ENCODE measurements at places on chromosomes 12 and 14.
A peak's percentile ranks its signal among the peaks of the same experiment; 100 is the strongest.

- no peak for DNase-seq
Measured at GRCh38 chr12:32155961-32156529, 49.4 kb downstream of the BICD1 start.

- DNase-seq, result no peak
Measured at GRCh38 chr14:92963301-92964123, 40.6 kb downstream of the CHGA start.

DNA sequence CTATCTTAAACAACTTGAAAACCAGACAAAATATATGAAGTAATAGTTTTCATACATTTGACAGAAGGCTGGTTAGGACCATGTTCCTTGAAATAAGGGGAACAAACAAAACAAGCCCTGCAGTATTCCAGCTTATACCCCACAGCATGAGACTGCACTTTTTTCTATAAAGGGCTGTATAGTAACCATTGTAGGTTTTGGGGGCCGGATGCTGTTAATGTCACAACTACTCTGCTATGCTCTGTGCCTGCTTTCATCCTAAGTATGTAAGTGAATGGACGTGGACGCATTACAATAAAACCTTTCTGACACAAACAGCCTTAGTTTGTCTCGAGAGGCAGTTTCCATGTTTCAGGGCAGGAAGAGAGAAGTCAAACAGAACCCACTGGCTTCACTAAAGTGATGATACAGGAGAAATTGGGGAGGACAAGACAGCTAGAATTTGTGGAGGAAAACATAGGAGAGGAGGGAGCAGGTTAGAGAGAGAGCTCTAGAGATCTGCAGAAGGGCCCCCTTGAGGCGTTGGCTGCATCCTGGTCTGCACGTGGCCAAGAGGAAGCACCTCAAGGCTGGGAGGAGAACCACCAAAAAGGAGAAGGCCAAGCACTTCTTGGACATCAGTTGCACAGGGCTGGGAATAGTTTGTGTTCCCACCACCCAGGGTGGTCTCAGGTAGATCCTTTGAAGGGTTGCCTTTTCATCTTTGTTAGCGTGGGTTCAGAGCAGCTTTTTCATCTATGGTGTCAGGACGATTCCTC lies 63.7 kb downstream of the TRAF3 start:
- no peak for DNase-seq

GRCh38 chr12:32248441-32249140 lies 141.9 kb downstream of the BICD1 start:
- DNase-seq, result no peak

DNA sequence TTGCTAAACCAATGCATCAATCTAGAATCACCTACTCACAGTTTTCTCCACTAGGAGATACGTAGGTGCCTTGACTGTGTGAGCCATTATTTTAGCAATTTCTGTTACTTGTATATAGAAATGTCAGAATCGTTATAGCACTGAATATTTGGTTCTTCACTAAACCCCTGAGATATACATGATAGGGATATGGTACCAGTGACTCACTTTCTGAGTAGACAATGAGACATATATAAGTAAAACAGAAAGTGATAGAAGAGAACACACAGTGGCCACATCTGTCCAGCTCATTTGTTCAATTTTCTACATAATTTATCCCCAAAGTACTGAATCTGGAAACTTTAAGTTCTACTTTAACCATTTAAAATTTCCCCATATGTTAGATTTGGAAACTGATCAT lies 1505.5 kb upstream of the TMEM132C start:
- DNase-seq, result no peak

- peak; percentile 35 for DNase-seq
Measured at GRCh38 chr12:10190558-10191388, 11.9 kb downstream of the TMEM52B start.

DNA sequence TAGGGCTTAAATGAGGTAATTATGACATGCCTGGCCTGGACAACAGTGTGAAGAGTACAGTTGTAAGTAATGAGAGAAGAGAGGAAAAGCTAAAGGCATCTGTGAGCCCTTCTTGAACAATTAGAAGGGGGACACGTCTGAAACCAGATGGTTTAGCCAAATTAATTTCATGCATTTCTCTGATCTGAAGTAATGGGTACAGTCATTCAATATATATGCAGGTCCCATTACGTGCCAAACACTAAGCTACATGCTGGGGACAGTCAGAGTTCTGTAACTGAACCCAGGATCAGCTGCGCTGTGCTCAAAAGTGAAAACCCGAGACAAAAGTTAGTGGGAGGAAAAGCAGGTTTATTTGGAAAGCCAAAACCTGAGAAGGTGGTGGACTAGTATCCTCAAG lies 207.2 kb upstream of the TMTC1 start:
- no peak for DNase-seq

GRCh38 chr12:69354556-69355187 lies 4.9 kb upstream of the YEATS4 start:
- DNase-seq, result no peak

- no peak for DNase-seq
Measured at GRCh38 chr12:68490476-68490875, 120.2 kb upstream of the RAP1B start.

GRCh38 chr14:78836777-78837176 lies 666.6 kb downstream of the NRXN3 start:
- DNase-seq, result peak; percentile 71

GRCh38 chr14:106586098-106586704 lies 1059.8 kb downstream of the TMEM121 start:
- DNase-seq, result no peak

DNA sequence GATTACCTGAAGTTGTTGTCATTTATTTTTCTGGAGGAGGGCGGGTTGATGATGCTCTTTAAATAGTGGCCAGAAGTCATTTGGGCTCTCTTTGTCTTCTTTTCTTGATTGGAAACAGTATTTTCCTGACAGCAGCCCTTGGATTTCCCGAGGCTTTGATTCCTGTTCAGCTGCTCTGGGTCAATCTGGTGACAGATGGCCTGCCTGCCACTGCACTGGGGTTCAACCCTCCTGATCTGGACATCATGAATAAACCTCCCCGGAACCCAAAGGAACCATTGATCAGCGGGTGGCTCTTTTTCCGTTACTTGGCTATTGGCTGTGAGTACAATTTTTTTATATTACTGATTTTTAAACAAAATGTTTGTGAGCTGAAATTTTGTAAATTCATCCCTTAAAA lies 60.4 kb downstream of the ANAPC7 start:
- no peak for DNase-seq

DNA sequence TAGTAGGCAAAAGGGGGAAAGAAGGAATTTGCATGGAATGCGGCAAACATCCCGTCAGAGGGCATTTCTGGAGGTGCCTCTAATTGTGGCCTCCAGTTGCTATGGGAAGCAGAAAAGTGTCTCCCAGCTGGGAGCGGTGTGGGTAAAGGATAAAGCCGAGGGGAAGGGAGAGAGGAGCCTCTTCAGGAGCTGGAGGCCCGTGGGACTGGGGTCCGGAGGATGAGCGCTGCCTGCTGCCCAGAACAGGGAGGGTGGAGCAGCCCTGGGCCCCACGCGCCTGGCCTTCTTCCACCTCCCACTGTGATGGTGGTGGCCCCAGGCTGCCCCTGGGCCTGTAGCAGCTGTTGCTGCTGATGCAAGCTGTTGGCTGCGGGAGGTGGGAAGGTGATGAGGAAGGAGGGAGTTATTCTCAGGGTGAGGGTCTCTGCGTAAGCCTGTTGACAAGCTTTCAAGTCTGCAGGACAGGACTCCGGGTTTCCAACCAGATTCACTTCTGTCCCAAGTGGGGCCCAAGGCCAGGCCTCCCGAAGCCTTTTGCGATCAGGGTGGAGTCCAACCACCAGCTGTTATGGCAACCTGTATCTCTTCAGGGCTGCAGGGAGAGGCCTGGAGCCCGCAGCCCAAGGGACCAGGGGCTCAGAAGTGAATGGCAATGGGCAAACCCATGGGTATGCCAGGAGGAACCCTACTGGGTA lies 19.1 kb upstream of the PGF start:
- peak; percentile 39 for DNase-seq

DNA sequence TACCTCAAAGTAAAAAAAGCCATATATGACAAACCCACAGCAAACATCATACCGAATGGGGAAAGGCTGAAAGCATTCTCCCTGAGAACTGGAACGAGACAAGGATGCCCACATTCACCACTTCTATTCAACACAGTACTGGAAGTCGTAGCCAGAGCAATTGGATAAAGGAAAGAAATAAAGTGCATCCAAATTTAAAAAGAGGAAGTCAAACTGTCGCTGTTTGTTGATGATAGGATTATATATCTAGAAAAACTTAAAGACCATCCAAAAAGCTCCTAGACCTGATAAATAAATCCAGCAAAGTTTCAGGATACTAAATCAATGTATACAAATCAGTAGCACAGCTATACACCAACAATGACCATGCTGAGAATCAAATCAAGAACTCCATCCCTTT lies 5.2 kb downstream of the NDUFA12 start:
- no peak for DNase-seq

DNA sequence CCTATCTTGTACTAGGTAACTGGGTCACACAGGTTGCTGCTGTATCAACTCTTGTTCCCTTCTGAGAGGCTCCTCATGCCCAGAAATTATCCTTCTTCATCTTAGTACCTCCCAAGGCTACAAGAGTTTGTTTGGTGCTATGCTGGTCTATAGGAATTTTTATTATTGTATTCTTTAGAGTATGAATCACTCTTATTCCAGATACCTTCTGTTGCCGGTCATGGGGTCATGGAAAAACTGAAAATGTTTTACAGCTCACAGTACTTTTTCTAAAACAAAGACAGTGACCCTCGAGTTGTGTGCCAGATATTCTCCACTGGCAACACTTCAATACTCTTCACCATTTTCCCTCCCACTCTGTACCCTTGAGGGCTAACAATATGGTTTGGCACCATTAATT lies 1598.0 kb upstream of the TMEM132C start:
- no peak for DNase-seq

DNA sequence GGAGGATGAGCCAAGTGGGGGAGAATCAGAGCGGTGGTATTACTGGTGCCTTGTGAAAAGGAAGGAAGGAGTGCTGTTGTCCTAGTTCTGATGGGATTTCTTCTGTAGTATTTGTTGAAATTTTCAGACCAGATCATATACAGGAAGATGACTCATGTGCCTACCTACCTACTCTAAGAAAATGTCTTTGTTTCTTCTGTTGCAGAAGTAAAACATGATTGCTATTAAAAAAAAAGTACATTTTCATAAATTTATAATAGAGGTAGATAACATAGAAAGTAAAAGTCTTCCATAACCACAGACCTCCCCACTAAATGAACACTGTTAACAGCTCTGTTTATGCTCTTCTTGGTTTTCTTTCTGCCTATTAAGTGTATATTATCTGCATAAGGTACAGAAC lies 26.9 kb downstream of the SAMD4A start:
- no peak for DNase-seq

DNA sequence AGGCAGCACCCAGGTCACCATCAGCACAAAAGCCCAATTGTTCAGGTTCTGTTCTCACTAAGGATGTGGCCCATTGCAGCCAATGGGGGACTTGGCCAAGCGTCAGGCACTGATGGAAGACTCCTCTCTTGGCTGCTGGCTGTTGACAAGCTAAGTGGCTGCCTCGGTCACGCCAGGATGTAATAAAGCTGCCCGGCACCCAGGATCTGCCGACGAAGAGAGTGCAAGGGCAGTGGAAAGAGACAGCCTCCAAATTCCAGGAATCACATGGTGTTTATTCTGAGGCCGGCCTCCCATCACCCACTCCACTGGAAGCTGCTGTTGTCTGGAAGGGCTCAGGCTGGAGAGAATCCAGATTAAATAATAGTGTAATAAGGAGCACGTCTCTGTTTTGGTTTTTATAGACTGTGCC lies 451.8 kb upstream of the TBX3 start:
- DNase-seq, result peak; percentile 18

GRCh38 chr12:104306943-104307654 lies 3.6 kb downstream of the EID3 start:
- DNase-seq, result no peak

- no peak for DNase-seq
Measured at GRCh38 chr12:60539592-60539991, 943.8 kb downstream of the SLC16A7 start.

- DNase-seq, result no peak
Measured at GRCh38 chr12:12907552-12907951, 16.2 kb downstream of the GPRC5A start.

DNA sequence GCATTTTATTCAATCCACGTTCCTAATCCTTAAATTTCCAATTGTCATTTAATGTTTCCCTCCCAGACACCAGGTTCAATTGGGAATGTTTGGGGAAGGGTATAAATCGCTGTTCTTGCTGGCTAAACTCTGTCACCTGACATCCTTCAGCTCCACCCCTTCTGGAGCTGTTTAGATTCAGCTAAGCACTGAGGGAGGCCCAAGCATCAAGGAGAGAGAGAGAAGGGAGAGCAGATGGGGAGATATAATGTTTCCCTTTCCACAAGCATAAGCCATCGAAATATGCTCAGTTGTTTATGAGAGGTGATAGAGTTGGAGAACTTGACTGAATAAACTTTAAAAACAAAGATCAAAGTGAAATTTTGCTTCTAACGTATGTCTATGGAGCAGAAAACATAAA lies 1.8 kb downstream of the ABCC9 start:
- DNase-seq, result no peak

GRCh38 chr14:92451755-92452154 lies 61.8 kb upstream of the RIN3 start:
- DNase-seq, result no peak

GRCh38 chr12:115070313-115070712 lies 386.3 kb upstream of the TBX3 start:
- no peak for DNase-seq

DNA sequence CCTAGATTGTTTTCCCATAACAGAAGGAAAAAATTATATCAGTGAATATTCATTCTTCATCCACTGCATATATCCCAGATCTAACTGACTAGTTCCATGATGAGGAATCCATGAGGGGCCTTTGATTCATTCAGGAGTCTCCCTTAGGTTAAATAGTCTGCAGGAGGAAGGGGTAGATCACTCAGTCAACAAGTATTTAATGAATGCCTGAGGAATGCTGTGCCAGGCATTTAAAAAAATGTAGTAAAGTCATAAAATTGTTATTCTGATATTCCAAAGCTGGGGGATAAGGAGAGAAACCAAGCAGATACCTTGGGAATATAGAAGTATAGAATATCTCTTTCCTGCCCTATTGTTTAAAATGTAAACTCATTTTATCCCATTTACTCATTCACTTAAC lies 216.2 kb upstream of the CAND1 start:
- DNase-seq, result no peak

- no peak for DNase-seq
Measured at GRCh38 chr14:61870163-61870562, 107.9 kb downstream of the SNAPC1 start.

DNA sequence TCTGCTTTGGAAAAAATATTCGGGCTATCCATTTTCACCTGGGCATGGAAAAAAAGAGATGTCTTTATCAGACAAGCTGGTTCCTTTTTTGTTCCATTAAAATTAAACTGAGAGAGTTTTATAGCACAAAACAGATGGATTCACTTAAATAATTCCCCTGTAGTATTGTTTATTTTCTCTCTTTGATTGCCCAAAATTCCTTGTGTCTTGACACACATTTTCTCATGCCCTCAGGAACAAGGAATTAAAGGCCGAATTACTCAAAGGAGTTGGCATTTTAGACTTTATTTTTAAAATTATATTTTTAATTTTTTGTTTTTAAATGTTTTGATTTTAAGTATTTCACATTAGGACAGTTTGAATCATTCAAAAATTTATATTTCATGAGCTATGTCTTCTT lies 69.6 kb upstream of the SLCO1C1 start:
- no peak for DNase-seq
